Central memory CD8-positive, alpha-beta T cell (primary cell): ENCODE measurements at places on chromosomes 2 and 18.

DNA sequence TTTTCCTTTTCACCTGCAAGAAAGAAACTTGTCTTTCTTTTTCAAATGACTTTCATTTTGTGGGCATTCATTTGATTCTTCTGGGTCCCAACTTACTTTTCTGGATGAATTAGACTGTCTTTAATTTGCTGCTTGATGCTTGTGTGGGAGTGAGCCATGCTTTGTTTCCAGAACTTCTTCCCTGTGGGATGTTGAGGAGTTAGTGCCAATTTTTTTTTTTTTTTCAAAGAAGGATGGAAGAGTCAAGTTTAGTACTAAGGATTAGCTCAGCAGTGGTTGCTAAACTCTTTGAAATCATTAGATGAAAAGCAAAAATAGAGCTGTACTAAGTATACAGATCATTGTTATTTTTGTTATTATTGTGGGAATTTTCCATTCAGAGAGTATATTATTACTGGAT lies 17.2 kb upstream of the KCTD1 start:
- no peaks in the 10 kb centered on the region for H3K36me3 ChIP-seq
- H3K27me3 ChIP-seq, result peaks cover 43% of the 10 kb centered on the region
- H3K4me3 ChIP-seq, result no peak overlapping the region
- no peak for DNase-seq
- H3K4me1 ChIP-seq, result no peaks in the 10 kb centered on the region
- H3K27ac ChIP-seq, result no peak overlapping the region

- peaks cover 31% of the 10 kb centered on the region for H3K36me3 ChIP-seq
- H3K4me3 ChIP-seq, result no peak overlapping the region
- no peak overlapping the region for H3K27ac ChIP-seq
Observed at GRCh38 chr2:37226863-37227262, 4.5 kb downstream of the CEBPZ start.

DNA sequence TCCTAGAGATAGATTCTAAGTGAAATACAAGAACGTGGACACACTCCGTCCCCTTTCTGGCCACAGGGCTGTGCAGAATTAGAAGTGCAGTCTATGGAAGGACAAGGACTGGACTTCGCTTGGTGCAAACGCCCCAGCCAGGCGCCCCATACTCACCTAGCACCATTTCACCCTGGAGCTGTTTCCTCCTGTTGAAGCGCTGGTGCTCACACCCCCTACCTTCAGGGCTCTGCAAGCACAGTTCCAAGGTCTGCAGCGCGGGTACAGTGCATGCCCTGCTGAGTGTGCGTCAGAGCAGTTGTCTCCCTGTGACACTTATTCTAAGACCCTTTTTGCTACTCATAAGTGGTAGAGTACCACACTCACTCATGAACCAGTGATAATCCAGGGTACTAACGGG lies 3.0 kb downstream of the HPCAL1 start:
- H3K27me3 ChIP-seq, result no peaks in the 10 kb centered on the region
- peak overlapping the region; percentile 69 for H3K27ac ChIP-seq
- peaks cover 2% of the 10 kb centered on the region for H3K36me3 ChIP-seq
- H3K4me1 ChIP-seq, result peaks cover 55% of the 10 kb centered on the region
- DNase-seq, result no peak

DNA sequence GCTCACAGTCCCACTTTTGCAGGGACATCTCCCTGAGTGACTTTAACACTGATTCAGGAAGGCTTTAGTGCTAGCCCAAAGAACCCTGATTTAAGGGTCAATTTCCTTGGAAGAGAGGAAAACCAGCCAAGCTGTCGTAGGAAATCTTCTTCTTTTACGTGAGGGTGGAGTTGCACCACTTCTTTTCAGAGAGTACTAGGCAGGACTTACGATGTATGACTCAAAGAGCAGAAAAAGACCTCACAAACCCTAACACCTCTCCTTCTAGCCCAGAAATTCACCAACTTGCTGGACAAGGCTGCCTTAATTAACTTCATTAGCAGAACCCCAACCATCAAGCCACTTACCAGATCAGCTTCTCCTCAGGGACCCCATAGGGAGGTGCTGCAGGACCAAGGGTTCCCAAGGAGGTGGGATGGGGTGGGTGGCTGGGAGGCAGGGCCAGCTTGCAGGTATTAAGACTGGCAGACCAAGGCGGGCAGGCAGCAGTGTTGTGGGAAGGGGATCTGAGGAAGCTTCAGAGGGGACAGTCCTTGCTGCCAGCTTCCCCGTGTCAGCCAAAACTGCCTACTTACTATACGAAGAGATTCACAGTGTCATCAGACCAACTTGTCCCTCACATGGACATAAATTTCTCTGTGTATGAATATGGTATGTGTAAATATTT lies 6.7 kb downstream of the SERPINB2 start:
- H3K36me3 ChIP-seq, result no peaks in the 10 kb centered on the region
- H3K4me1 ChIP-seq, result no peaks in the 10 kb centered on the region
- no peak for DNase-seq
- H3K27me3 ChIP-seq, result peaks cover 70% of the 10 kb centered on the region
- H3K4me3 ChIP-seq, result no peak overlapping the region

DNA sequence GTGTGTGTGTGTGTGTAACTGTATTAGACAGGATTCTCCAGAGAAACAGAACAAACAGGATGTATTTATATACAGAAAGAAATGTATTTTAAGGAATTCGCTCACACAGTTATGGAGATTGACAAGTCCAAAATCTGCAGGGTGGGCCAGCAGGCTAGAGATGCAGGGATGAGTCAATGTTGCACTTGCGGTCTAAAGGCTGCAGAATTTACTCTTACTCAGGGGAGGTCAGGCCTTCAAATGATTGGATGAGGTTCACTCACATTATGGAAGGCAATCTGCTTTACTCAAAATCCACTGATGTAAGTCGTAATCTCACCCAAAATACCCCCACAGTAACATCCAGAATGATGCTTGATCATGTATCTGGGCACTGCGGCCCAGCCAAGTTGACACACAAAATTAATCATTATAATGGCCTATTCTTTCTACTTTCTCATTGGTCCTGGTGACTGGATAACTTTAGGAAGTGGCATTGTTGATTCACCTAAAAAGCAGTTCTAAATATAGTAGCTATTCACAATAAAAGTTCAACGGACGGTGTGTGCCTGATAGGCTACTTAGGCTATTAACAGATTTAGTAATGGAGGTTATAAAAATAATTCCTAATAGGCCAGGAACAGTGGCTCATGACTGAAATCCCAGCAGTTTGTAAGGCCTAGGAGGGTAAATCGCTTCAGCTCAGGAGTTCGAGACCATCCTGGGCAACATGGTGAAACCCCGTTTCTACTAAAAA lies 40.6 kb upstream of the ACYP2 start:
- no peaks in the 10 kb centered on the region for H3K4me1 ChIP-seq
- H3K4me3 ChIP-seq, result no peak overlapping the region
- no peak for DNase-seq
- H3K36me3 ChIP-seq, result peaks cover 2% of the 10 kb centered on the region
